ENCODE measurements at places on chromosomes 1 and 21.

- no peak for DNase-seq
Observed at GRCh38 chr1:119943216-119943615, 46.9 kb upstream of the ADAM30 start.

DNA sequence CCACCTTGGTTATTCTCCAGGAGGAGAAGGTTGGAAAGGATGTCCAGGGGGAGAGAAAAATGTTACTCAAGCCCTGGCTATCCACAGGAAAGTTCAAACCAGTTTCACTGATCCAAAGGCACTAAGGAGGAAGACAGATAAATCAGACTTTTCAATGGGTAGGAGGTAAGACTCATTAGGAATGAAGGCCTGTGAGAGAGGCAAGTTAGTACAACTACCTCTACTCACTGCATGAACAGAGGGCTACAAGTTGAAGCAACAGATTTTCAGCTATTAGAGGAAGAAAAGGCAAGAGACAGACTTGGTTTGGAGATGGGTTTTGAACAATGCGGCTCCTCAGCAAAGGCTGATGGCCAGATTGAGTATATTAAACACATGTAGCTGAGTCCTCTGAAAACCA, 16.9 kb downstream of the CD160 start:
- DNase-seq = no peak

- no peak for DNase-seq
Observed at GRCh38 chr1:198211696-198212095, 54.9 kb downstream of the NEK7 start.

DNA sequence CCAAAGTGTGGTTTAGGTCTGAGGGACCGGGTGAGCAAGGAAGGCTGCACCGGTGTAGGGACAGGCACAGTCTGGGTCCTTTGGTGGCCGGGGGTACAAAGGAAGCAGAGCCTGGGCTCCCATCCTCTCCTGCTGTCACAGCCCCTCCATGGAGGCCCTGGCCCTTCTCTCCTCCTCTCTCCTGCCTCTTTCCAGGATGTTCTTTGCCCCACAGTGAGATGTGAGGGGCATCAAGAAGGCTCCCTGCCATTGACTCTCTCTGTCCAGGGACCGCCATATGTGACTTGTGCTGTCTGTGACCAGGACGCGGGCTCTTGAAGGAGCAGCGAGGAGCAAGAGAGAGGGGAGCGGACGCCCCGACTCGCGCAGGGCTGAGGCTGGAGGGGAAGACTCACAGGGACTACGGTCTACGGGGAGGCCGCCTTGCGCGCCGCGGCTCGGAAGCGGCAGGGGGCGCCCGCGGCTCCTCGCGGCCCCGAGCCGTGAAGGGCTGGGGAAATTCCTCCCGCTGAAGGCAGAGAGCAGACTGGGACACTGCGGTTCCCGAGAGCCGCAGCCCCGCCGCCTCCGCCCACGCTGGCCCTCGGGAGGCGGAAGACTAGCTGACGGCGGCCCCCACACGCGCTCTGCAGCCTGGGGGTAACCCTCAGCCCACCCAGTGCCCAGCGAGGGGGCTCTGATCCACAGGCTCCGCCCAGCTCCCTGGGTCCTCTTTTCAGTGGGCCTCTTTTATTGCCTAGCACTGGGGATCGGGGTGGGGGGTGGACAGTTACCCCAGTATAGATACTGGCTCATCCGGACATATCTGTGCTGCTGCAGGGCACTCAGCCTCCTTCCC, 40.8 kb downstream of the MAB21L3 start:
- peak; percentile 85 for DNase-seq

DNA sequence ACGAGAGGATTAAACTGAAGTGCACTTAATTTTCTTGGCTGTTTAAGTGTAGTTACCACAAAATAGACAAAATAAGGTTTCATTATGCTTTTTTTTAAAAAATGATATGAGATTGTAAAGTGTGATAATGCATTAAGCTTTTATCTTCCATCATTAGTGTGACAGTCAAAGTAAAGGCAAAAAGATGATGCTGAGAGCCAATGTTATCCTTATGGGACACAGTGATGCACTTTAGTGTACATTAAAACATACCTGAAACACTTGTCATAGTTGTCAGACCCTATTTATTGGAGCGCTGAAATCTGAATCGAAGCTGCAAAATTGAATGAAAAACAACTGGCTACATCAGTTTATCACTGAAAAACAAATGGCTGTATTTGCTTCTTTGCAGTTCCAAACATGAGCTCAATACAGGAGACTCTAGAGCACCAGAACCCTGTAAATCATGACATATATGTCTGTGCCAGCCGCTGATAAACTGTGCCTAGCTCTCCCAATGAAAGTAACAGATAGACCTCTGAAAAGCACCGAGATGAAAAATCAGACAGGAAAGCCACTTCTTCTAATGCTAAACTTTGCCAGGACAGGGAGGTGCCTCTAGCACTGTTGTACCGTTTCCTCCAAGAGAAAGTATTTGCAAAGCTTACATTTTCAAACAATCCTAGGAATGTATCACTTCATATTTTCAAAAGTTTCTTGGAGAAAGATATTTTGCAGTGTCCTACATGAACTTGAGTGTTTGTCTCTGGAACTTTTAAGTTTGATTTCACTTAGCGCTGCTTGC, 120.7 kb upstream of the TMPRSS15 start:
- no peak for DNase-seq

DNA sequence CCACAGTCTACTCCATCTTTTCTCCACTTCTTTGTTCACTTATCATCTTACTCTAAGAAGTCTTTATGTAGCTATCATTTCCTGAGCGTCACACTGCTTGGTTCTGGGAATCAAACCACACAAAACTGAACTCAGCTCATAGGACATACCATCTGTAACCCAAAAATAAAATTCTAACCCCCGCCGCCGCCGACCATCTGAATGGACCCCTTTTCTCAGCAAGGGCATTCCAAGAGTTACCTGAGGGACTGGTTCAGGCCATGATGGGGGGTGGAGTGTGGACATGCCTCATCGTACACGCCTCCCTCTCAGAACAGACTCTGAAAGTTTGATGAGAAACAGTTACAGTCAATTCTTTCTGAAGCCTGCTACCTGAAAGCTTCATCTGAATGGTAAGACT, 12.6 kb upstream of the CHI3L2 start:
- DNase-seq = peak; percentile 67

GRCh38 chr1:143699115-143699514, 272.7 kb downstream of the FAM72C start:
- no peak for DNase-seq

DNA sequence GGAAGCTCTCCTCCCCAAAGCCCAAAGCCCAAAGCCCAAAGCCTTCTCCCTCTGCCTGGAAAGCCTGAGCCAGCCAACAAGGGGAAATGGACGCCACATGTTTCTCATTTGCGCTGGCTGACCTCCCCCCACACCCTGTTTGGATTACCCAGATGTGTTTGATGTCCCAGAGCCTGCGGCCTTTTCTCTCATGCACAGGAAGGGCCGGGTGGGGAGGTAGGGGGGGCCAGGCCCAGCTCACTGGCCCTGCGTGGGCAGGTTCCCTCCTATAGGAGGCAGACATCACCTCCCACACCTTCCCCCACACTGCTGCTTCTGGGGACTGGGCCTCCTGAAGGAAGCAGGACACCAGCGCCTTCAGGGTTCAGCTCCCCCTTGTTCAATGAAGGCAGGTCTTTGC, 116.3 kb downstream of the NAV1 start:
- no peak for DNase-seq

- DNase-seq = no peak
Observed at GRCh38 chr1:18013216-18013615, 94.4 kb upstream of the IGSF21 start.

Data from CD4-positive, alpha-beta T cell treated with Interleukin-21 for 1 hour (primary cell).